Prostate gland (tissue), 2 donors: ENCODE measurements at places on chromosomes 16 and 17. TPM values are rescaled to one million over a fixed set of nuclear protein-coding genes. Genes with fewer than 3 reads are reported as not detected.

CD68 gene
- total RNA-seq = 12.3 TPM

GRCh38 chr17:69187294-69187693, 41.3 kb downstream of the ABCA10 start:
- no peaks in the 10 kb centered on the region for H3K36me3 ChIP-seq
- H3K4me3 ChIP-seq = no peak overlapping the region
- no peak overlapping the region for H3K27ac ChIP-seq
- no peaks in the 10 kb centered on the region for H3K27me3 ChIP-seq
- H3K4me1 ChIP-seq = no peaks in the 10 kb centered on the region

DNA sequence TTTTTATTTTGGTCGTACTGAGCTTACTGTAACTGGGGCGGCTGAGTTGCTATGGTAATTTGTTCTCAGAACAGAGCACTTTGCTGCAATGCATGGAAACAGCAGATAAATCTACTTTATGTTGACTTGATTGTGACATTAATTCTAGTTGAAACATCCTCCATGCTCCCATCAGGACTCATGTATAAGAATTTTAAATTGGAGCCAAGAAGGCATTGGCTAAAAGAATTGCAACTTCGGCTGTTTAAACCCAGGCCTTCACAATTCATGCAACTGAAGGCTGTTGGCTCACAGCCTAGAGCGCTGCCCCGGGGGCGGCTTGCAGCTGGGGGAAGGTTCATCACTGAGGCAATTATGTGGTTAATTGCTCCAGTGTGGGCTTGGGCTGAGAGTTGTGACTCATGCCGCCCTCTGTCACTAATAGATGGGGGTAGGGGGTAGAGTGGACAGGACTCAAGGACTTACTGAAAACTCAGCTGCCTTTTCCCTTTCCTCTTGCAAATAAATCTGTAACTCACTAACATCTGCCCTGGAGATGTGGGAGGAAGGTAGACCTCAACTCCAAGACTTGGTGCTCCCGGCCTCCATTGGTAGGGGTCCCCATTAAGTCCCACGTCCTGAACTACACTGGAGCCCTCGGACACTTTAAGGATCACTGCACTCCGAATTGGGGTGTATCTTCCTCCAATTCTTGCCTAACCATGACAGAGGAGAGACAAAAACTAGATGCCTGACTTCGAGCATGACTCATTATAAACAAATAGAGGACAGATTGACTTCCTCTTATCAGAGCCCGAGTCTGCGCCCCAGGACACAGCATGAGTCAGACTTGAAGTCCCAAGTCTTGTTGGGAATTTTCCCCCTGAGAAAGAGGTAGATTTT, 37.5 kb downstream of the ERCC4 start:
- H3K36me3 ChIP-seq = no peaks in the 10 kb centered on the region
- peak; percentile 73 for DNase-seq
- H3K4me3 ChIP-seq = no peak overlapping the region
- H3K27me3 ChIP-seq = no peaks in the 10 kb centered on the region
- H3K27ac ChIP-seq = peak overlapping the region; percentile 33

CEP131 gene
- total RNA-seq = 24.0 TPM

GRCh38 chr16:84918006-84918909, 93.1 kb downstream of the ZDHHC7 start:
- H3K4me1 ChIP-seq = peaks cover 11% of the 10 kb centered on the region
- peak overlapping the region; percentile 27 for H3K27ac ChIP-seq
- DNase-seq = no peak
- no peaks in the 10 kb centered on the region for H3K27me3 ChIP-seq
- H3K4me3 ChIP-seq = no peak overlapping the region

KRT9 gene
- total RNA-seq = not detected

TUBD1 gene
- 13.3 TPM for total RNA-seq

DNA sequence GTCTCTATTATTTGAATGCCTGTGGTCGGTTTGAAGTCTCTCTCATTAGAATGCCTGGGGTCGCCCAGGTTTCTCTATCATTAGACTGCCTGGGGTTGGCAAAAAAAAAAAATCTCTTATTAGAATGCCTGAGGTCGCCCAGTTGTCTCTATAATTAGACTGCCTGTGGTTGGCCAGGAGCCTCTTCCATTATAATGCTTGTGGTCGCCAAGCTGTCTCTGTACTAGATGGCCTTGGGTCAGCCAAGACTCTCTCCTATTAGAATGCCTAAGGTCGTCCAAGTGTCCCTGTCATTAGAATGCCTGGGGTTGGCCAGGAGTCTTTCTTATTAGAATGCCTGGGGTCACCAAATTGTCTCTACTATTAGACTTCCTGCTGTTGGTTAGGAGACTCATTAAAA, 2228.4 kb downstream of the TP53TG3F start:
- no peaks in the 10 kb centered on the region for H3K27me3 ChIP-seq
- DNase-seq = no peak
- H3K27ac ChIP-seq = no peak overlapping the region
- no peak overlapping the region for H3K4me3 ChIP-seq

GRCh38 chr17:15250135-15250860, 14.8 kb downstream of the PMP22 start:
- H3K27me3 ChIP-seq = no peaks in the 10 kb centered on the region
- no peak overlapping the region for H3K4me3 ChIP-seq
- no peak overlapping the region for H3K27ac ChIP-seq
- no peak for DNase-seq
- no peaks in the 10 kb centered on the region for H3K36me3 ChIP-seq

GRCh38 chr16:66416939-66417700, 10.0 kb upstream of the BEAN1 start:
- H3K36me3 ChIP-seq = no peaks in the 10 kb centered on the region
- DNase-seq = no peak
- no peak overlapping the region for H3K27ac ChIP-seq

DNA sequence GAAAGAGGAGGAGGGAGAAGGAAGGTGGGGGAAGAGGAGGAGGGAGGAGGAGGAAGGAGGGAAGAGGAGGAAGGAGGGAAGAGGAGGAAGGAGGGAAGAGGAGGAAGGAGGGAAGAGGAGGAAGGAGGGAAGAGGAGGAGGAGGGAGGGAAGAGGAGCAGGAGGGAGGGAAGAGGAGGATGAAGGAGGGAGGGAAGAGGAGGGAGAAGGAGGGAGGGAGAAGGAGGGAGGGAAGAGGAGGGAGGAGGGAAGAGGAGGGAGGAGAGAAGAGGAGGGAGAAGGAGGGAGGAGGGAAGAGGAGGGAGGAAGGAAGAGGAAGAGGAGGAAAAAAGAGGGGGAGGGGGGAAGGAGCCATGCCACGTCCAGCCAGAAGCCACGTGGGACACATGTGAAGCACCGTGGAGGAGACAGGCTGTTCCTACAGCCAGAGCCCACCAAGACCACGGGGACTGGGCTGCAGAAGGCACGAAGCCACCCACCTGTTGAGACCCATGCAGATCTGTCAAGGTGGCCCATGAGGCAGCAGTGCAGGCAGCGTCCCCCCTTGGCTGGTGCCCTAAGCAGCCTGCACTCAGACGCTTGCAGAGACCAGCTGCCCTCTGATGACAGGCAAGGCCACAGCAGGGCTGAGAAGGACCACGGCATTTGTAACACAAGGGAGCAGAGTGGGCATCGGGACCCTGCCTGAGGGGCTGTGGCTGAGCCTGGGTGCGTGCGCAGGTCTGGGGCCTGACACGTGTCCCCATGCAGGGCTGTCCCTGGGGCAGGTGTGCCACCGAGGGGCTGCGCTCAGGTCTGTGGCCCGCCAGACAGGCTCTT, 10.3 kb downstream of the NDUFAF8 start:
- H3K27me3 ChIP-seq = no peaks in the 10 kb centered on the region
- DNase-seq = no peak
- no peak overlapping the region for H3K27ac ChIP-seq
- H3K4me1 ChIP-seq = no peaks in the 10 kb centered on the region
- H3K4me3 ChIP-seq = no peak overlapping the region

- no peak overlapping the region for H3K4me3 ChIP-seq
- no peak for DNase-seq
- no peaks in the 10 kb centered on the region for H3K27me3 ChIP-seq
- no peak overlapping the region for H3K27ac ChIP-seq
- no peaks in the 10 kb centered on the region for H3K4me1 ChIP-seq
- H3K36me3 ChIP-seq = no peaks in the 10 kb centered on the region
Measured at GRCh38 chr17:80664217-80664790, 119.7 kb downstream of the RPTOR start.

- DNase-seq = no peak
- H3K4me1 ChIP-seq = no peaks in the 10 kb centered on the region
- H3K4me3 ChIP-seq = peak within 1 kb of the TSS; percentile 18
- no peaks in the 10 kb centered on the region for H3K27me3 ChIP-seq
- H3K36me3 ChIP-seq = peaks cover 17% of the 10 kb centered on the region
Measured at GRCh38 chr16:674968-675883, at the start of gene RHBDL1. RHBDL1 (plus strand) TSS chr16:675671; CDS start chr16:675791, 120 bp downstream.

RRN3 gene
- total RNA-seq = 37.9 TPM

DNA sequence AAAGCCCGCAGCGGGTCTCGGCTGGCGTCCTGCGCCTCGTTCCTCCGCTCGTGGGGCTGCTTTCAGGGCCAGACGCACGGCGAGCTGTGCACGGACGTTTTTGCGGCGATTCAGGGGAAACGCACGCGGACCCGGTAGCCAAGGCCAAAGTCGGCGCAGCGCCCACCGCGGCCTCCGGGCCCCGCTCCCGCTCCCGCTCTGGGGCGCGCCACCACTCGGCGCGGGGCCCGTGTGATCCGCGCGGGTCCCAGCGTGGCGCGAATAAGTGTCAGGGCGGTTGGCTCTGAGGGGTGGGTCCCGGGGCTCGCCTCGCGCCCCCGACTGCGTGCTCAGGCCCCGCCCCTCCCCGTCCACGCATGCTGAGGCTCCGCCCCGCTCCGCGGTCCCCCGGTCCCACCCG, 694 bp upstream of the TBCD start:
- peak overlapping the region; percentile 92 for H3K4me3 ChIP-seq
- no peak for DNase-seq
- H3K36me3 ChIP-seq = no peaks in the 10 kb centered on the region
- H3K27ac ChIP-seq = peak overlapping the region; percentile 85

GRCh38 chr17:68431661-68432071, 25.6 kb downstream of the WIPI1 start:
- peaks cover 26% of the 10 kb centered on the region for H3K36me3 ChIP-seq
- no peaks in the 10 kb centered on the region for H3K4me1 ChIP-seq
- no peak overlapping the region for H3K4me3 ChIP-seq
- DNase-seq = no peak
- H3K27ac ChIP-seq = no peak overlapping the region

NPIPB8 gene
- total RNA-seq = 6.0 TPM

KRTAP3-2 gene
- not detected for total RNA-seq

DNA sequence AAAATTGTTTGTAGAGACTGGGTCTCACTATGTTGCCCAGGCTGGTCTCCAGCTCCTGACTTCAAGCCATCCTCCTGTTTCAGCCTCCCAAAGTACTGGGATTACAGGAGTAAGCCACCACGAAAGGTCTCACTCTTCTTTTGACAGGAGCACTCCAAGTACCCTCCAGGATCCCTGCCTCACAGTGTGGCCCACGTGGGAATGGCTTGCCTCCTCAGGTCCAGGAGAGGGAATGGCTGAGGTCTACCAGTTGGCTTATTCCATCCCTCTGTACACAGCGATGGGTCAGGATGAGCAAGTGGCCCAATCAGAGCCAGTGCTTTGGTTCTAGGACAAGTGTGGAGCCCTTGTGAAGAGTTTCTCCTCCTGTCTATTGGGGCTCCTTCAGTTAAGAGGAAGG, 73.7 kb upstream of the ZNF423 start:
- no peak for DNase-seq
- H3K4me3 ChIP-seq = no peak overlapping the region
- no peak overlapping the region for H3K27ac ChIP-seq
- no peaks in the 10 kb centered on the region for H3K27me3 ChIP-seq

PRSS53 gene
- total RNA-seq = 2.5 TPM

SLC47A1 gene
- total RNA-seq = 20.0 TPM

DNA sequence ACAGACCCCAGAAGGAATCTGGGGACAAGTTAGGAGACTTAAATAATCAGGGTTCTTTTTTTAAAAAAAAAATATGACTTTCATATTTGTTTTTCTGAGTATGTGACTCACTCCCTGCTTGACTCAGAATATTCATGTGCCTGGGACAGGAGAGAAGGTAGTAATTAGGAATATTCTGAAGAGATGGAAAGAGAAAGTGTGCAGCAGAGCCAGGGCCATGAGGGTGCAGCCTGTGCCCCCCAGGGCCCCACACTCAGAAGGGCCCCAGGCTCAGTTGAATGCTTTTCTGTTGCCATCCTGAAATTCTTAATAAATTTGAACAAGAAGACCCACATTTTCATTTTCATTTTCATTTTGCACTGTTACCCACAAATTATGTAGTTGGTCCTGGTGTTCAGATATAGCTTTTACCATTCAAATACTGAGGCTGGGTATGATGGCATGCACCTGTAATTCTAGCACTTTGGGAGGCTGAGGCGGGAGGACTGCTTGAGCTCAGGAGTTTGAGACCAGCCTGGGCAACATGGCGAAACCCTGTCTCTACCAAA, 11.5 kb upstream of the LONP2 start:
- H3K27ac ChIP-seq = peak overlapping the region; percentile 24
- no peaks in the 10 kb centered on the region for H3K4me1 ChIP-seq
- H3K27me3 ChIP-seq = no peaks in the 10 kb centered on the region
- no peak for DNase-seq

C1QL1 gene
- 0.87 TPM for total RNA-seq

GRCh38 chr16:71956486-71956885, 43.7 kb downstream of the PKD1L3 start:
- H3K27me3 ChIP-seq = no peaks in the 10 kb centered on the region
- H3K27ac ChIP-seq = no peak overlapping the region
- no peaks in the 10 kb centered on the region for H3K36me3 ChIP-seq
- H3K4me1 ChIP-seq = no peaks in the 10 kb centered on the region

DNA sequence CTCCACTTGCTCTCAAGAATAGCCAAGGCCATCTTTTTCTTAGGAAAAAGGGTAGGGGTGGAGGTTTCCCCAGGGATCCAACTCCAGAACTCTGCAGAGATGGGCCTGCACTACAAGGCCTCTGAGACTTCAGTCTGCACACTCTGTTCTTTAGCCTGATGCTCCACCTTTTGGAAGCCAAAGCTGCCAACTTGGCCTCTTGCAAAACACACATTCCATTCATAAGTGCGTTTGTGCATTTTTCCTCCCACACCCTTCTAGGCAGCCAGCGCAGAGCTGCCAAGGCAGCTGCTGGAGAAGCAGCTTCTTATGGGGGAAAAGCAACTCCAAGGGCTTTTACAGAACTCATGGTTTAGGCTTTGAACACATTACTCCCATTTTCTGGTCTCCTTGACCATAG, 45.3 kb downstream of the REXO5 start:
- DNase-seq = peak; percentile 86
- H3K36me3 ChIP-seq = no peaks in the 10 kb centered on the region
- peaks cover 14% of the 10 kb centered on the region for H3K4me1 ChIP-seq
- H3K27me3 ChIP-seq = no peaks in the 10 kb centered on the region
- no peak overlapping the region for H3K4me3 ChIP-seq
- peak overlapping the region; percentile 48 for H3K27ac ChIP-seq

- H3K27ac ChIP-seq = no peak overlapping the region
- H3K36me3 ChIP-seq = peaks cover 10% of the 10 kb centered on the region
Measured at GRCh38 chr16:261031-261691, 14.6 kb downstream of the RGS11 start.
